Natural killer cell treated with Interleukin-12 subunit alpha and Interleukin-12 subunit beta and Interleukin-15 and Interleukin-18, amount 100 ng/mL, for 72 hours (primary cell): ENCODE measurements at places on chromosomes 13 and 19. TPM values are rescaled to one million over a fixed set of nuclear protein-coding genes. Genes with fewer than 3 reads are reported as not detected.
A peak's percentile ranks its signal among the peaks of the same experiment; 100 is the strongest.

LATS2 gene
- total RNA-seq: 29.8 TPM

TLE6 gene
- total RNA-seq: 1.8 TPM

VSIG10L gene
- total RNA-seq: 2.0 TPM

CYP2F1 gene
- total RNA-seq: not detected

SHISA7 gene
- not detected for total RNA-seq

DNA sequence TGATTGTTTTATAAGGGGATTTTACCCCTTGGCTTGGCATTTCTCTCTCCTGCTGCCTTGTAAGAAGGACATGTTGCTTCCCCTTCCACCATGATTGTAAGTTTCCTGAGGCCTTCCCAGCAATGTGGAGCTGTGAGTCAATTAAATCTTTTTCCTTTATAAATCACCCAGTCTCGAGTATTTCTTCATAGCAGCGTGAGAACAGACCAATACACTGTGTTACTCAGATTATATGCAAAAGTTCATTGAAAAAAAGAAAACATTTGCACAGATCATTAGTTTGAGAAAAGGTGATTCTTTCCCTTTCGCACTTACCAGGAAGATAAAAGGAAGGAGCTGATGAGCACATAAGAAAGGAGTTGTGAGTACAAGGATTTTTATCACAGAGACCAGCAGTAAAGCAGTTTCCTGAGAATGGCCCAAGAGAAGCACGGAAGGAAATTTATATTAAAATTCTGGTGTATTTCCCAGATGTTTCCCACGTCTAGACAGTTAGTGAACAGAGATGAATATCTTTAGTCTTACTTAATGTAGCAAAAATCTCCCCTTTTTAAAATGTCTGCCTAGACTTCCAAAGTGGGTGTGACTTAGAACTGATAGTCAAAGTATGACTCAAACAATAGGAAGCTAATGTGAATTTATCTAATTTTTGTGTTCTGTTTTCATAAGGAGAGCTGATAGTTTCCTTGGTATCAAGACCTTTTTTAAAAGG lies 431.8 kb upstream of the SGCG start:
- DNase-seq: no peak

DNA sequence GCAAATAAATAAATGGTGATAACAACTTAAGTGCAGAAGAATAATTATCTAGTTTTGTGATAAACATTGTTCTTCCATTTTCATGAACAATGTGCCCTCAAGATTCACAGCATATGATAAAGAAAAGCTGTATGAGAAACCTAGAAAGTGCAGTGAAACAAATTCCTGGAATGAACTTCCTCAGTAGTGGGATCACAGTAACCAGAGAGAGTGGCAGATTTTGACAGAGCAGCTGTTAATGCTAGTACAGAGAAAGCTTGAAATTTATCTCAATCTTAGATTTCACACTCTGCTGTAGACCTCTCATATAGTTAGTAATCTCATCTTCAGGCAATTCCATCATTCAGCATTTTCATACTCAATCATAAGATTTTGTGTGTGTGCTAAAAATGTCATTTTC lies 664.9 kb downstream of the PCDH9 start:
- no peak for DNase-seq

DNA sequence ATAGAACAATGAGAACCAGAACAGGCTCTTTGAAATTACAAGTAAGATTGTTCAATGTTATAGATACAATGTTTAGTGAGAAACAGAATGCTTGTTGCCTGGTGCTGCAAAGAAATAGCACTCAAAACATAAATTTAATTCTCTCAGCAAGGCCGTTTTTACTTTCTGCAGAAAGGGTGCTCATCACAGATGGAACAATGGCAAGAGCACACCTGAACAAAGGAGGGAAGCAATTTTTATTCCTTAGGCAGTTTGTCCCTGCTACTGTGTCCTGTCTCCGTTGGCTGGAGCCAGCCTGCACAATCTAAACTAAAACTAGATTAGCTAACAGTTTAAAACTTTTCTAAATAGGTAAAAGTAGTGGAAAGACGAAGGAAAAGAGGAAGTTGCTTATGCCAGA lies 10.4 kb upstream of the ZNF8 start:
- DNase-seq: no peak

DNA sequence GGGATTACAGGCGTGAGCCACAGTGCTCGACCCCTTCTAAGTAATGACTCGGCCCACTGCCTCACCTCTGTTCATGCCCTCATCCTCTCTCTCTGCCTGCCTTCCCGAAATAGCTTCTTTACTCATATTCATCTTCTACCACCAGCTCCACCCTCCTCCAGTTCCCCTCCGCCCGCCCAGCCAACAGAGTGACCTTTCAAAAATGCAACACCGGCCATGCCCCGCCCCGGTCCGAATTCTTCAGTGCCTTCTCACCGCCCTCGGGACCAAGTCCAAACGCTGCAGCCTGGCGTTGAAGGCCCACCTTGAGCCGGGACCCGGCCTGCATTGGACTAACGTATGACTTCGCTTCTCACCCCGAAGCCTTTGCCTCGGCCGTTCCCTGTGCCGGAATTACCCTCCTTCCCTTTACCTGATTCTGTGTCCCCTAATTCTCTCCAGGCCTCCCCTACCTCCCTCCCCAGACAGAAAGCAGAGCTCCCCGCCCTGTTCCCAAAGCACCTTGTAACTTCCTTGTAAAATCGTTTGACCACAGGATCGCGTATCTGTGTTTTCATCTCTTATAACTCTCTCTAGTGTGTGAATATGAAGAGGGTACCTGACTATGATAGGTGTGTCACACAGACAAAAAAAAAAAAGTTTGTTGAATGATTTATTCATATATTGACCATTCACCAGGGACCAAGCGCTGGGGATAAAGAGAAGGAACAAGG lies 8.1 kb upstream of the MUC16 start:
- DNase-seq: no peak

DNA sequence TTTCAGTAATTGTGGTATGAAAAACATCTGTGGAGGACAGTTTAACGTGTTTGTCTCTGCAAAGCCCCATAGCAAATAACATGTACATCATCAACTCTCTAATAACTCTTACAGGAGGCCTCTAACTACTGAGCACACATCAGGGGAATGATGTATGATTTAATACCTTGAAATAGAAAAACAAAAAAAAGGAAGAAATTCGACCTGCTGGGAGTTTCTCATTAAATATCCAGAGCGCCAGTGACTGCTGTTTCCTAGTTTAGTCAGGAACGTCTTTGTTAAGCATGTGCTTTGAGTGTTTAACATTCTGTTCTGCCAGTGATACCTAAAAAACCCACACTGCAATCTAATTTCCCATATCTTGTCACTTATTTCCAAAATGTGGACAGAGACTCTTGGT lies 235.4 kb downstream of the PCDH20 start:
- DNase-seq: no peak

GRCh38 chr13:48158915-48159314 lies 64.0 kb upstream of the MED4 start:
- no peak for DNase-seq

GRCh38 chr13:27670861-27671260 lies 49.2 kb downstream of the POLR1D start:
- DNase-seq: no peak

- DNase-seq: no peak
These were observed 1.2 kb upstream of the SLC27A1 start for GRCh38 chr19:17469092-17469480.

DNA sequence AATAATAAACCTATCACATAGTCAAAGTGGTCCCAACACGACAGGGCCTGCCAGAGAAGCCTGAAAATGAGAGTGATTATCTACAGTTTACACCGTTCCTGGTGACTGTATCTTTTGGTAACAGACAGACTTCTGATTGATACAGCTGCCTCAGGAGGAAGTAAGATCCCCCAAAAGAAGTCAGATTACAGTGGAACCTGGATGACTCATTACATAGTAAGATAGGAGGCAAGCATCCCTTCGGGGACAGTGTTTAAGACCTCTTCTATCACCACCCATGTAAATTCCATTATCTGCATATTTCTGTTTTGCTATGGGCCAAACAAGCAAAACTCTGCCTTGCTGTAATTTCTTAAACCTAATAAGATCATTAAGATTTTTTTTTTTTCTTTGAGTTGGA lies 44.0 kb upstream of the FLT1 start:
- no peak for DNase-seq

DNA sequence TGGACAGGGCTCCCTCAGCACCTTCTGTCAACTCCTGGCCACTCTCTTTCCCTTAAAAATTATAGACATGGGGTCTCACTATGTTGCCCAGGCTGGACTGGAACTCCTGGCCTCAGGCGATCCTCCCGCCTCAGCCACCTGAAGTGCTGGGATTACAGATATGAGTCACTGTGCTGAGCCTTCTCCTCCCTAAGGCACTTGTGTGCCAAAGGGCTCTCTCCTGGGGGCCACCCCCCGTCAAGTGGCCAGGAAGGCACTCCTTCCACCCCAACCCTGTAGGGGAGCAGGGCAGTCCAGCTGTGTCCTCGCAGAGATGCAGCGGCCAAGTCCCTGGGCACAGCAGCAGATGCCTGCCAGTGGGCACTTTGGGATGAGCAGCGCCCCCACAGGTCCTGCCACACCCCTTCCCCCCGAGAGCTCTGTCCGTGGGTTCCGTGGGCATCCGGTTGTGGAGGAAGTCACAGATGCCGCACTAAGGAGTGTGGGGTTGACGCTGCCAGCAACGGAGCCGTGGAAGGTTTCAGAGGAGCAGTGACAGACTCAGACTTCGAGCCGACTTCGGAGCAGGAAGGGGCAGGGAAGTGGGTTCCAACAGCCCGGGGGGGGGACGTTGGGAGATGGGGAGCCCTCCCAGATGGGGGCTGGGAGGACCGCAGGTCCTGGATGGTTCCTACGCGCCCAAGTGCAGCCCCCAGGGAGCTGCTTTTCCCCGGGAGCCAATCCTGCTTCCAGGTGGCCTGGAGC lies 3.3 kb upstream of the UQCR11 start:
- no peak for DNase-seq

- peak; percentile 35 for DNase-seq
These were observed 17.2 kb downstream of the FXYD5 start for GRCh38 chr19:35171730-35172129.

DNA sequence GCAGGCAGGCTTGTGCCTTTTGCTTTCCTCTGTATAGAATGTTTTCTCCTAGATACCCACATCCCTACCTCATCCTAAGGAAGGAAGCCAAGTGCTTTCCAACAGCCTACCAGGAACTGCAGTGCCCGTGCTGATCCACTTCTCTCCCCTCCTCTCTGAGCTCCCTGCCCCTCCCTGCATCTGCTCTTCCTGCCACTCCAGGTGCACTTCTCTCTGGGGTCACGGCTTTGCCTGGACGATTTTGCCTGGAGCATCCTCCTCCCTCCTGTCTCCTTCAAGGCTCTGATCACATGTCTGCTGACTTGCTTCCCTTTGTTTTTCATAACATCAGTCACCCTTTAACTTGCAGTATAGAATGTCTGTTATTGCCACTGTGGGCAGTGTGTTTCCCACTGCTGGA lies 34.7 kb upstream of the IRS2 start:
- DNase-seq: no peak

- DNase-seq: no peak
These were observed 2220.8 kb upstream of the PCDH20 start for GRCh38 chr13:63636316-63636993.

DNA sequence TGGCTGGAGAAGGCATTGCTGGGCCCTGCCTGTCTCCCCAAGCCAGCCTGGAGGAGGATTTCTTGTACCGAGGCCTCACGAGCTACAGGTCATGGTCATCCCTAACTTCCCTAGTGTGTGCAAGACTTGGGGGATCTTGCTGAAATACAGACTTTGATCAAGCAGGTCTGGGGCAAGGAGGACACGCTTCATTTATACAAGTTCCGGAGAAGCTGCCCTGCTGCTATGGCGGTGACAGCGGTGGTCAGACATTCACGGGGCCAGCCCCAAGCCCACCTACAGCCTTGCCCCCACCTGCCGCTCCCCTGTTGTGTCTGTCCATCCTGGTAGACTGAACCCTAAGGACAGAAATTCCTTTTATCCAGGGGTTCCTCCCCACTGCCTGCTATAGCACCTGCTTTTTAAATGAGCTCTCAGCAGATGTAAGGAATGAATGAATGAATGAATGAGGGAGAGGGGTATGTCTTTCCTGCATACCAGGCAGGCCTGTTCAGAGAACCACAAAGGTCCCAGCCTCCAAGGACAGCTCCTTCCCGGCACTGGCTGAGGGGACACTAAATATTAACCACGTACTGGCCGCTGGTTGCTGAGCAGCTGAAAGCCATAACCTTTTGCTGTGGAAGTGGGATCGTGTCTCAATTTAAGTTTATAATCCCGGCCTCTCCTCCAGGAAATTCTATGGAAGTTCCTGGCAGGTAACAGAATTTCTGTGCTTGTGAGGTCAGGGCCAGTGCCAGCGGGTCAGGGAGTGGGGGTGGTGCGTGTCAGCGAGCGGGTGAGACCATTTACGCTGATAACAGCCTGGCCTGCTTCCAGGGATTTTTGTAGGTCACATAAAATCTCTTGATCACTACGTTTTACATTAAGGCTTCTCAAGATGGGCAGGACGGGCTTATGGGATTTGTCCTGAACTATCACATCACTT lies 27.1 kb downstream of the TSSK6 start:
- DNase-seq: no peak

DNA sequence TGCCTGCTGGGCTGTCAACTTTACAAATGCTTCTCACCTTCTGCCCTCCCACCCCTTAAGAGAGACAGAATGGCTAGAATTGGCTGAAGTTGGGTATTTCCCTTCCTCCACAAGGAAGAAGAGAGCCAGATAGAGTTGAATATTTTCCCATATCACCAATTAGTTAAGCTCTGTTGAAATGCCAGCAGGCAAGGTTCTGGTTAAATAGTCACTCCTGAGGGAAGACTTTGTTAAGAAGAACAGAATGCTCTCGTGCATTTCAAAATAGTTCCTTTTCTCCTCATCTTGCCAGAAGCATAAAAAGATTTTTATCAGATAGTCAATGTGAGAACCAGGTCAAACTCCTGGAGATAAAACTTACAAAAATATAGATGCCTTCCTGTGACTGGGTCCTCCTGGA lies 2857.0 kb upstream of the PCDH20 start:
- DNase-seq: no peak

DNA sequence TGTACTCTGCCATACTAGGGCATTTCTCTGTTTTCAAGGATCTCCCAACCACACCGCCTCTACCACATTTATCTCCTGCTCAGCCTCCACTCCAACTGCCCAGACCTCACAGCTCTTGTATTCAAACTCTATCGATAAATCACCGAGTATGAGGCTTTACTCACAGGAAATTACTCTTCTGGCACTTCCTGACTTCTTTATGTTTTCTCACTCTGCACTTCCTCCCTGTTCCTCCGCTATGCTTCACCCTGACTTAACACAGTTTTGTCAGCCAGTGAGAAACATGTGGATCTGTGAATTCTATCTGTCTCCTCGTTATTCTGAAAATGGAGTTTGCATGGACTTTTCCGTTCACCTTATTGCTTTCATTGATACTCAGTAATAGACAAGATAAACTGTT lies 2.6 kb upstream of the CARD8 start:
- no peak for DNase-seq

DNA sequence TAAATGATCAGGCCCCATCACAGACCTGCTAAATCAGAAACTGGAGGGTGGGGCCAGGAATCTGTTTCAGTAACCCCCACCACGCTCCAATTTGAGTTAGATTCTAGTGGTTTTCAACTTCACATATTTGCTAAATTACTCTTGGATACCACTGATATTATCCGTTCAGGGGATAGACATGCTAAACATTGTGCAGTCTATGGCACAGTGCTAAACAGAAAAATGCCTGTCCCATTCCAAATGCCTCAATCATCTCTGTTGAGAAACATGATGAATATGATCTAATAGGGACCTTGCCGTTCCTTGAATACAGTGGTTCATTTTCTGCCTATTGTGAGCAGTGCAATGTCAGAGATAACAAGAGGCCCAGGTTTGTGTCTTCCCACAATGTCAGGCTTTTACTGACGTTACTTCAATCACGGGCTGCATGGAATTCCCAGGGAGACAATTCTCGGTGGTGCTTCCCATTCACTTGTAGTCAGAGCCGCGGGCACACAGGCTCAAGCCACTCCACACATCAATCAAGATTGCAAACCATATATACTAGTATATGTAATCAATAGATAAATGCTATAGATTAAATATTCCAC lies 52.7 kb downstream of the MYO16 start:
- no peak for DNase-seq
